ENCODE measurements at places on chromosomes 3 and 15.

GRCh38 chr15:80815106-80815505 is 35.9 kb downstream of the CEMIP start:
- no peak for DNase-seq

- DNase-seq: no peak
These were observed 81.6 kb upstream of the MDFIC2 start for GRCh38 chr3:70393881-70394612.

DNA sequence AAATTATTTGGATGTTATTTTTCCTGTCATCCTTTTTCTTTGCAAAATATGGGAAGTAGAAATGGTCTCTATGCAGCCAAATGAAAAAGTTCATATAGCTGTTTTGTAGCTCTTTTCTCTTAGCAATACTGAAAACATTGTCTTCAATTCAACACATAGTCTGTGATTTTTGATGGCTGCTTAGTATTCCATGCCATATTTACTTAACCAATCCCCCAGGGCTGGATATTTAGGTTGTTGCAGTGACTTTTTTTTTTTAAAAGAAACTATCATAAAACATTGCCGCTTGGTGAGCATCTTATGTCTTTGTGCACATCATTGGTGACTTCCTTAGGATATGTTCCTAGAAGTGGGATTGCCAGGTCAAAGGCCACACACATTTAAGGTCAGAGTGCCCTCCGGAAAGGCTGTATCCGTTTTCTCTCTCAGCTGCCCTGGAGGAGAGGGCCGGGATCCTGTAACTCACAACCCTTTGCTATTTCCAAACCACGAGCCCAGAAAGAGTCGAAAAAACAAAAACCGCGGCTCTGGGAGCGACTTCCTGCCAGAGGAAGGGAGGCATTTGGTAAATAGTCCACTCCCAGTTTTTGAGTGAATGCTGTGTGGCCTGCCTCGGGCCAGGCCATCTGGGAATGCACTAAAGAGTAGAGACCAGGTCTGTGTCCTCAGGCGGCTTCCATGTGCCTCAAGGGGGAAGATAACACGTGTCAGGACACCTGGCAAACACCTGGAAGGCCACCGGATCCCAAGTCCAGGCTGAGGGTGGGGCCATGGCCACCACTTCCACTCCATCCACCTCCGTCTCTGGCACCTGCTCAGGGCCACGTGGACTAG is 41.9 kb downstream of the SMAD6 start:
- DNase-seq: no peak

DNA sequence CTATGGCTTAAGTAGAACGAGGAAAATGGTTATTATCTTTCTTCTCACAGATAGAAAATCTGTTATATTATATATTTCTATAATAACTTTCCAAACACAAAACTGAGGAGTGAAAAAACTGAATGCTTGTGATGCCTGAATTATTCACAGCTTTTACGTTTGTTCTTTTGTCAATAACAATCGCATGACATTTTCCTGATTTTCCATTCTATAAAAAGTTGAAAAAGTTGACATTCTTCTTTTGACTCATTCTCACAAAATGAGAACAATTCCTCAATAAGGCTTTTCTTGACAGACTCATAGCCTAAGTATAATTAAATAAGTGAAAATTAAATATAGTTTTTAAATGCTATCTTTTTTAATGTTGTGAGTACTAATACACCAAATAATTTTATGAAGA is 288.8 kb upstream of the TGFBR2 start:
- DNase-seq: no peak

- no peak for DNase-seq
These were observed 3.7 kb downstream of the TMEM42 start for GRCh38 chr3:44865272-44866035.

DNA sequence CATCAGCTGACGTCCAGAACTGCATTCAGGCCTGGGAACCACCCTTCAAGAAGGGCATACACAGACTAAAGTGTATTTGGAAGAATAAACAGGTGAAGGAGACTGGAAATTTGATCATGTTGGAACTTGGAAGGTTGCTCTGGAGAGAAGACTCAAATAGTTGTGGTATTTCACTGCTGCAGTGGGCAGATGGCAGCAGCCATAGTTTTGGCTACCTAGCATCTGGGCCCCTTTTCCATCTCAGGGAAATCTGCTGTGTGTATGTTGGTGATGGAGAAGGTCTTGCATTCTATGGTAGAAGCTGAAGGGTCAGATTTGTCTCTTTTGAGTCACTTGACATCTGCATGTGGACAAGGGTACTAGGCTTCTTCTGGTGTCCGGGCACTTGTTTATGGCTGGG is 114.4 kb upstream of the FGF7 start:
- no peak for DNase-seq

DNA sequence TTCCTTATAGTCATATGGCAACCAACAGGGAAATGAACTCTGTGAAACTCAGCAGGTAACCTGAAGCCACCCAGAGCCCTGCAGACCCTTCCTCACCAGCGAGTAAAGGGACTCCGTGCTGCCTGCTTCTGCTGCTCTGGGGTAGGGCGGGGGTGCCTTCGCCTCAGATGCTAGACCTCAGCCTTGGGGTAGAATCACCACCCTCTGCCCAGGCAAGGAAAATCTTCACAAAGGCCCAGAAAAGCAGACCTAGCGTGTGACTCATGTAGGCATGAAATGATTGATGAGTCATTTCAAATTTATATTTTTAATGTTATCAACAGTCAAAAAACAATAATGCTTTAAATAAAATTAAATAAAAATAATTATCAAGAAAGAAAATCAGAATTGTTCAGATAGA is 6.6 kb downstream of the STIMATE start:
- DNase-seq: no peak

DNA sequence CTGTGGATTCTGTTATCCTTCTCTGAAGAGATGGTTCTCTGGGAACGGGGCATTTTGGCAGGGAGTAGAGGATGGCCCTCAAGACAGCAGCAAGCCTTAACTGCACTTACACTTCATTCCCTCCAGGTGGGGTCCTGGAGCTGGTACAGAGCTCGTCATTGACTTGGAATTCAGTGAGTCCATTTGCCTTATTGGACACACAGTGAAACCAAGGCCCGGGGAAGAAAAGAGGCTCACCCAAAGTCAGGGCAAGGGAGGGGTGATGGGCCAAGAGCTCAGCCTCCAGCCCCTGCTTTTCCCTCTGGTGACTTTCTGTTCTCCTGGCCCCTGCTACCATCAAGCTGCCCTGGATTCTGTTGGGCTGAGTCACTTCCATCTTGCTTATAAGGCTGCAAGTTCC is 125.6 kb downstream of the ETFA start:
- DNase-seq: no peak

DNA sequence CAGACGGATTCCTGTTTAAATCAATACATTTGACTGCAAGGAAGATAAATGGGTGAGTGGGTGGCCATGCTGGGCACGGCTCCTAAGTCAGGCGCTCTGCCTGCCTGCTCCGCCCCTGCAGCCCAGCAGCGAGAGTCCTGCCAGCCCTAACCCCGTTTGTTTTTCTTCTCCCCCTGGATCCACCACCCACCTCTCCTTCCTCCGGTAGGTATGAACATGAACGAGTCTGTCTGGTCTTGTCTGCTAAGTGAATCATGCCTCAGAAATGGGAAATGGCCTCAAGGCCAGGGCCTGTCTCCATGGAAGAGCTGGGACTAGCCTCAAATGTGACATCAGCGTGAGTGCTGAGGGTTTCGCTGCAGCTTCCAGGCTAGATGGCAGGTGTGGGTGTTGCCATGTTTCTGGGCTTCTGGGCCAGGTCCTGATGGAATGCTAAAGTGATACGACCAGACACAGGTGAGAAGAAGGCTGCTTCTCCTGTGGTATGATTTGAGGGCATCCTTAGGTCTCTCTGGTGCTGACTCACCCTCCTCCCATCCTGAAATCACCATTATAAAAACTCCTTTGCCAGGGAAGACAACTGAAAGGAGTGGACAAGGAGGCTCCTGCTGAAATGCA is 5.6 kb upstream of the FEM1B start:
- DNase-seq: no peak

- no peak for DNase-seq
These were observed 20.9 kb upstream of the VILL start for GRCh38 chr3:37969596-37970100.

Measured in right lobe of liver (tissue), 6 donors.